ENCODE measurements at places on chromosomes 7 and 10.

DNA sequence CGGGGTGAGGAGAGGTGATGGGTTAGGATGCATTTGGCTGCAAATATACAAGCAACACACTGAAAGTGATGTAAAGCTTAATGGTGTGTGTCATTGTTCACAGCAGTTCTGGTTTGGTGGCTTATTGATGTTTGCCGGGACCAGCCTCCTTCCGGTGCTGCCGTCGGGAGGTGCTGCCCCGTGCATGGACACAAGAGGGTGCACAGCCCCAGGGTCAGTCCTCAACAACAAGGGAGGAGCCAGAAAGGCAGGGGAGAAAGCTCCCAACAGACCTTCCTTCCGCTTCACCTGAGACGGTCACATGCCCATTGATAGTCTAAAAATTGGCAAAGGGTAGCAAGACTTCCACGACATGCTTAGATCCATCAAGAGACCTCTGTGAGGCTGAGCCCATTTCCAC lies 9.5 kb downstream of the RNF32 start:
- no peak overlapping the region for H3K4me3 ChIP-seq
- no peaks in the 10 kb centered on the region for H3K27me3 ChIP-seq
- peaks cover 5% of the 10 kb centered on the region for H3K4me1 ChIP-seq
- no peak for DNase-seq

GRCh38 chr10:75655791-75656451 lies 224.5 kb downstream of the LRMDA start:
- peaks cover 14% of the 10 kb centered on the region for H3K4me1 ChIP-seq
- no peak overlapping the region for H3K4me3 ChIP-seq
- H3K27ac ChIP-seq, result no peak overlapping the region
- no peaks in the 10 kb centered on the region for H3K36me3 ChIP-seq
- H3K27me3 ChIP-seq, result peaks cover 6% of the 10 kb centered on the region

DNA sequence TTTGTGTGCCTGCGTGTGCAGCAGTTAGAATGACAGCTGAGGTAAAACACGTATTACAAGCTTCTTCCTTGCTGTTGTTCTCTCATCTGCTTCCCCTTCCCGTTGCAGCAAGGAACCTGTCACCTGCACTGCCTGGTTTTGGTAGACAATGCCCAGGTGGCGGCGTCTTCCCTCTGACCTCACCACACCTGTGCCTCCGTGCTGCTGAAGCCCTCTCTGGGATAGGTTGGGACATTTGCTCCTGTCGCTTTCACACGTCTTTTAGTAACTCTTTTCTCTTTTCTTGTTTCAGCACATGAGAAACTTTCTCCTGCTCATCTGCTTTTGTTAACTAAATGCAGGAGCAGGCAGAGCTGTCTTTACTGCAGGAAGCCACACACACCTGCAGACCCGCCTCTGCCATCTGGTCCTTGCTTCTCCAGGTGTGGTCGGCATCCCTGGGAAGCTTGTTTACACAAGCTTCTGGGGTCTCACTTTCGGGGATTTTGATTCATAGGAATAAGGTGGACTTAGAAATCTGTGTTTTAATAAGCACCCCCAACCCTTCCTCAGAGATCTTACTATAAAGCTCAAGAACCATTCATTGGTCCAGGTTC lies 60.7 kb upstream of the EXOC6 start:
- H3K4me1 ChIP-seq, result peaks cover 4% of the 10 kb centered on the region
- no peak overlapping the region for H3K4me3 ChIP-seq

GRCh38 chr7:132059141-132059540 lies 502.7 kb upstream of the PODXL start:
- no peak for DNase-seq
- H3K27ac ChIP-seq, result no peak overlapping the region

GRCh38 chr7:1460821-1461645 lies 1.8 kb upstream of the MICALL2 start:
- peaks cover 8% of the 10 kb centered on the region for H3K27me3 ChIP-seq
- no peak for DNase-seq
- H3K4me3 ChIP-seq, result no peak overlapping the region
- H3K27ac ChIP-seq, result no peak overlapping the region
- H3K36me3 ChIP-seq, result no peaks in the 10 kb centered on the region

GRCh38 chr10:32190890-32191491 lies 134.8 kb upstream of the KIF5B start:
- H3K27me3 ChIP-seq, result no peaks in the 10 kb centered on the region
- no peak for DNase-seq

DNA sequence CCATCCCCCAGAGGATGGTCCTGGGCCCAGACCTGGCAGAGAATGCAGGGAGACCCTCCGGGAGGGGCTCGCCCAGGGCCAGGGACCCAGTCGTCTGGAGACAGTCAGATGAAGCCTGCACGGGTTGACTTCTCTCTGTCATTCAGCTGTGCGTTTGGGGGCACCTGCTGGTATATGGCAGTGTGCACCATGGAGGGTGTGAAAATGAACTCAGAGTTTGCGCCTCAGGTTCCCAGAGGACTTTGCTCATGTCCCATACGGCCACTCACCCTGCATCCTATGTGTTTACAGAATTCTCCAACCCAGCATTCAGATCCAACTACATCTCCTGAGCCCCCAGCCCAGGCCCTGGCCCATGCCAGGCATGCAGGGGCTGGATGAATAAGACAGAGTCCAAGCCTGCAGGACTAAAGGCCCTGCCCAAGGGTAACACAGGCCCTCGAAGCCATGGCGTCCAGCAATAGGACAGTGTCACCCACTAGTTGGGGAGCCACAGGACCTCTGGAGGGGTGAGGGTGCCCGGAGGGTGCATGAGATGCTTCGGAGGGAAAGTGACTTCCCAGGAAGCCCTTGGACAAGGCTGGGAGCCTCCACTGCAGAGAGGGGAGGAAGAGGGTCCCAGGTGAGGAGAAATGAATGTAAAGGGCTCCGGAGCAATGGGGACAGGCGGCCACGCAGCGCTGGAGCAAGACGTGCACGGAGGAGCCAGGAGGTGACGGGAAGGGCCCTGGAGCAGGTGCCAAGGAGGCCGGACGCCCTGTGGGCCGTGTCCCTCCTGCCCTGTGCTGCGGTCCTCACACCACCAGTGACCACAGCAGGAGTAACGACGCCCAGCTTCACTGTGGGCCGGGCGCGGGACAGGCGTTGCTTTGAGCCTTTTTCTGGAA lies 36.3 kb downstream of the CALML3 start:
- H3K27ac ChIP-seq, result peak overlapping the region; percentile 30
- H3K4me3 ChIP-seq, result no peak overlapping the region

GRCh38 chr7:85156661-85157208 lies 30.1 kb downstream of the SEMA3D start:
- peaks cover 17% of the 10 kb centered on the region for H3K36me3 ChIP-seq
- H3K27me3 ChIP-seq, result no peaks in the 10 kb centered on the region
- no peak overlapping the region for H3K27ac ChIP-seq
- DNase-seq, result no peak
- H3K4me3 ChIP-seq, result no peak overlapping the region
- peaks cover 10% of the 10 kb centered on the region for H3K4me1 ChIP-seq

DNA sequence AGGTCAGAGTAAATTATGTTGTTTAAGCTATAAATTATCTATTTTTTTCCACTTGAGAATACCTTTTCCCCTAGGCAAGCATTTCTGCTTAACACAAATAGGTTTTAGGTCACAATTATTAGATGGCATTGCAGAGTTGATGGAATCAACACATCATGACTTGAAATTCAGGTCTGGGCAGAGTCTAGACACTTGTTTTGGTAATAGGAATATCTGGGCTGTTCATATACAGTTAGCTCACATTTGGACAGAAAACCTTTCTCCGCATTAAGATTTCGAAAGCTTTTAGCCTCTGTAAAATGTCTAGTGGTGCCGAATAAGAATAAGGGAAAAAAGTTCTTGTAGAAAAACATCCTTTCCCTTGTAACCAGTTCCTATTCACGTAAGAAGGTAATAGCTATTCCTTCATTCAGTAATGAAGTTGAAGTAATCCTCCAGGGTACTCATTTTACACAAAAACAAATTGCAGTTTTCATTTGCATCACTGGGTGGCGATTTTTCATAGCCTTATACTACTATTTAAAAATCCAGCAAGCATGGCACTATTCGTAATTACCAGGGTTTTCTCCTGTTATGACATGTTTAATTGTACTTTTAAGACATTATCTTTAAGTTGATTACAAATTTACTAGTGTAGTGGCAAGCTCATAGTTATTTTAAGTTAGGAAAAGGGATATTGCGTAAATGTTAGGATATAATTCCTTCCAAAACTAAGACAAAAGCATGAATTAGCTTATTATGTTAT lies 37.0 kb downstream of the RPA3 start:
- peaks cover 8% of the 10 kb centered on the region for H3K36me3 ChIP-seq
- no peaks in the 10 kb centered on the region for H3K4me1 ChIP-seq
- no peaks in the 10 kb centered on the region for H3K27me3 ChIP-seq
- DNase-seq, result no peak
- no peak overlapping the region for H3K27ac ChIP-seq

DNA sequence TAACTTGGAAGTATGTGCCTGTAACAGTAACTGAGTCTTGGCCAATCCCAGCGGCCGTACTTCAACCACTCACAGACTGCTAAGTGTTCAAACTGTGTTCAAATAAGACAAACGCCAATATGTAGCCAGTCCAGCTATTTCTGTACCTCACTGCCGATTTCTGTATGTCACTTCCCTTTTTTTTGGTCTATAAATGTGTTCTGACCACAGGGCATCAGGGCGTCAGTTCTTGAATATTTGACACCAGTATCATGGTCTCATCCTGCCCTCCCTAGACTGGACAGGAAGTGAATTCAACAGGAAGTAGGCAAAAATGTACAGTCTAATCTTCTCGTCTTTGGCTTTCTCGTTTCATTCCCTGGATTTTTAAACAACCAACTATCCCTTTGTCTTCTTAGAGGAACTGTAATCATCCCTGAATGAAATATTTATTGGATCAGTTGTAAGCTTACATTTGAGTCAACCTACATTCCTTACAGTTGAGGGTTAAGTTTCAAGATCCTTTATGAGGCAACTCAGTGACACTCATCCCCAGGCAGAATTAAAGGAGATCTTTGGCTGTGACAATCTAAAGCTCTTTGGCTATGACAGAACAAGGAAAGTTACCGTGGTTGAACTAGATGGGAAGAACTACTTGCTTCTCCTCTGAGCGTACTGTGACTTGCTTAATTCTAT lies 232.7 kb downstream of the NSUN6 start:
- no peak overlapping the region for H3K27ac ChIP-seq
- H3K27me3 ChIP-seq, result no peaks in the 10 kb centered on the region
- H3K36me3 ChIP-seq, result no peaks in the 10 kb centered on the region
- H3K4me3 ChIP-seq, result no peak overlapping the region
- H3K4me1 ChIP-seq, result peaks cover 3% of the 10 kb centered on the region

GRCh38 chr7:24913801-24914464 lies 66.0 kb downstream of the OSBPL3 start:
- no peak overlapping the region for H3K27ac ChIP-seq
- no peak overlapping the region for H3K4me3 ChIP-seq
- H3K36me3 ChIP-seq, result no peaks in the 10 kb centered on the region
- H3K27me3 ChIP-seq, result no peaks in the 10 kb centered on the region
- H3K4me1 ChIP-seq, result peaks cover 11% of the 10 kb centered on the region

- H3K4me3 ChIP-seq, result no peak overlapping the region
- no peaks in the 10 kb centered on the region for H3K27me3 ChIP-seq
- no peaks in the 10 kb centered on the region for H3K36me3 ChIP-seq
Observed at GRCh38 chr10:3619241-3619640, 165.8 kb downstream of the KLF6 start.

DNA sequence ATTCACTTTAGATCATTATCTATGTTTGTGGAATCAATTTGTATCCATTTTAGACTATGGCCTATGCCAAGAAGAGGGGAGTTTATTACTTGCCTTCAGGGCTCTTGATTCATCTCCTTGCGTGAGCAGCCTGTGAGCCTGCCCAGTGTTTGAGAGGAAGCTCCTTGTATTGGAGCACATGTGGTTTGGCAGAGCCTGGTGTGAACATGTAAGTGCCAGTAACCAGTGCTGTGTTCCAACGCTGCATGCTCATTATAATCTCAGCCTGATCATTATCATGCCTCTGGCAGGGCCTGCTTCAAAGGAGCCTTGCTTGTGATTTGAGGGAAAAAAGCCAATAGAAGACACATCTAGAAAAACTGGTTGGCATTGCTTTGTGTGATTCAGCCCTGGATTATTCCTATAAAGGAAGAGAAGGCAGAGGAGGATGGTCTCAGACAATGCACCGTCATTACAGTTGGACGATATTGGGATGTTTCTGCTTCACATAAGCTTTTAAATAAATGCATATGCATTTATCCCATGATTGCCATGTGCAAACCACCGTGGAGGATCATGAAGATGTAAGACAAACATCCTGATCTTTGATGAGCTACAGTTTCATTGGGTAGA lies 203.4 kb upstream of the AHR start:
- no peaks in the 10 kb centered on the region for H3K4me1 ChIP-seq
- no peaks in the 10 kb centered on the region for H3K36me3 ChIP-seq
- H3K27ac ChIP-seq, result no peak overlapping the region
- no peak overlapping the region for H3K4me3 ChIP-seq

DNA sequence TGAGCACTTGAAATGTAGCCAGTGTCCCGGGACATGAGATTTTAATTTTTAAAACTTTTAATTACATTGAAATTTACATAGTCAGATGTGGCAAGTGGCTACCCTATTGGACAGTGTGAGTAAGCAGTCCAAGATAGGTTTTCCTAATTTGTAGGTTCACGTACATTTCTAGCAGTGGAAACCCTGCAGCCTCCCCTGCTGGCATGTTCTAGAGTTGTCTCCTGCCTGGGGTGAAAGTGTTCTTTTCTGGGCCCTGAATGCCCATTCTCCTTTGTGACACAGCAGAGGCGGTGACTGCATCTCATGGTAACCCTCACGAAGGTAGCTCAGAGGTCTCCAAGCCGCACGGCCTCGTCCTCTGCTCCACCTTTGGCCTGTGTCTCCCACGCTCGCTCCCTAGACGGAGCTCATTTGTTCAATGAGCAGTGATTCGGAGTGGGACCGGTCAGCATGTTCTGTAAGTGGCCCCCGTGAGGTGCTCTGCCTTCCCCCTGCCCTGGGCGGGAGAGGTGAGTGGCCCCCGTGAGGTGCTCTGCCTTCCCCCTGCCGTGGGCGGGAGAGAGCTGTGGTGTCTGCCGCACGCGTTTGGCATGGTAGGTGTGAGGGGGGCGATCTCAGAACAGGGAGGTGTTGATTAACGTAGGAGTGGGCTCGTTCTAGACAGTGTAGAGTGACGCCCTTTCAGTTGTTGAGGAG lies 18.0 kb downstream of the WDR37 start:
- H3K4me3 ChIP-seq, result no peak overlapping the region
- H3K36me3 ChIP-seq, result peaks cover 5% of the 10 kb centered on the region
- H3K27ac ChIP-seq, result peak overlapping the region; percentile 18
- H3K27me3 ChIP-seq, result no peaks in the 10 kb centered on the region

DNA sequence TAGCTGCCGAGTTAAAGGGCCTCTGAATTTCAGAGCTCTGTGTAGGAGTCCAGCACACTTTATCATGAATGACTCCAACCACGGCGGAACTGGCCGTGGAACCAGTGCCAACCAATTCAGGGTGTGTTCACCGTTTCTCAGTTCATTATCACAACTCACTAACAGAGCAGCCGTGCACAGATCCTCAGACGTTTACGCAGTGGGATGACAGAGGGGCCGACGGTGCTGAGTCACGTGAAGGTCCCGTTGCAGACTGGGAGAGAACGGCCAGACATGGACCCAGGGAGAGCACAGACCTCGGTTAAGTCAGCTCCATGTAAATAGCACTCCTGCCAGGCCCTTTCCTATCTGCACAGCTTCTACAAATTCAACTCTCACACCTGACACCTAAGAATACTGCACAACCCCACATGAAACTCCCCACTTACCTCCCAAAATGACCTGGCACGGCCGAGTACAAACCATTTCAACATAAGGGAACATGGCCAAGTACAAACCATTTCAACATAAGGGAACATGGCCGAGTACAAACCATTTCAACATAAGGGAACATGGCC lies 95.5 kb downstream of the DIP2C start:
- H3K4me1 ChIP-seq, result peaks cover 14% of the 10 kb centered on the region
- H3K36me3 ChIP-seq, result peaks cover 3% of the 10 kb centered on the region
- no peak overlapping the region for H3K4me3 ChIP-seq
- H3K27me3 ChIP-seq, result no peaks in the 10 kb centered on the region
